ENCODE measurements at places on chromosomes 13 and 19. TPM values are rescaled to one million over a fixed set of nuclear protein-coding genes. Genes with fewer than 3 reads are reported as not detected.

Gene PRTN3
- not detected for total RNA-seq

Gene ZNF470
- total RNA-seq = 4.2 TPM

Gene TEKTIP1
- 4.0 TPM for total RNA-seq

Gene FAM83E
- 3.9 TPM for total RNA-seq

Gene TMEM150B
- total RNA-seq = 2.1 TPM

Gene IZUMO2
- not detected for total RNA-seq

Gene SSC5D
- total RNA-seq = 27.4 TPM

Data from ovary (tissue), 10 donors.